ENCODE measurements at places on chromosomes 2 and 18.

DNA sequence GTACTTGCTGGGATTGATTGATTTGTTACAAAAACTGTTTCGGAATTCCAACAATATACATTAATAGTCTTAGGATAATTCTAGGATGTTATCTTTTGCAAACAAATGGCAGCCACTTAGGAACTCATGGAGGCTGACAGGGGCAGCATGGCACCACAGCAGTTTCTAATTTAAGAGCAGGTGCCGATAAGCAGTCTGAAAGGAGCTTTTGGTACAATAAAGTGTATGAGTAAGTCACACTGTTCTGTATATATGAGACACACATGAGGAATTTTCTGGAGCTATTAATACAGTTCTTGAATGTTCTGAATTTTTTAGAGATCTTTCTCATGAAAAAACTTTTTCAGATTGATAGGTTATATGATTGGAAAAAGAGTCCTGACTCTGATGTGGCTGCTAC, 52.2 kb downstream of the EIF5B start:
- no peak for DNase-seq

- no peak for DNase-seq
Observed at GRCh38 chr18:40915724-40916123, 1039.3 kb upstream of the PIK3C3 start.

GRCh38 chr2:128536925-128537620, 218.4 kb upstream of the HS6ST1 start:
- DNase-seq: no peak

DNA sequence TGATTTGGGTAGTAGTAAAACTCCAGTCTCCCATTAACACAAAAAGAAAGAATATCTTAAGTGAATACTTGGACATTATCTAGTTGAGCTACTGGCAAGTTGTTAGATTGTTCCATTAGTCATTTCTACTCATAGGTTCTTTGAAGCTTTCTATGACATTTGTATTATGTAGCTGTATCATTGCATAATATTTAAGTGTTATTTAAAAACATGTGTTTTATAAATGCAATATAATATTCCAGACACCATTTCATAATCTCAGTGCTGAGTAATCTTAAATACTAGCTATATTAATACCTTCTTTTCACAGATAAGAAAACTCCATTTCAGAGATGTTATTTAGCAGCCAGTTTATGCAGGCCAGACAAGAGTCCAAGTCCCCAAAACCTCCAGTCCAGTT, 271.9 kb downstream of the NCKAP5 start:
- DNase-seq: no peak

- DNase-seq: no peak
Observed at GRCh38 chr2:134137182-134137611, 116.7 kb upstream of the MGAT5 start.

GRCh38 chr2:240383099-240383758, 52.2 kb upstream of the GPC1 start:
- no peak for DNase-seq

DNA sequence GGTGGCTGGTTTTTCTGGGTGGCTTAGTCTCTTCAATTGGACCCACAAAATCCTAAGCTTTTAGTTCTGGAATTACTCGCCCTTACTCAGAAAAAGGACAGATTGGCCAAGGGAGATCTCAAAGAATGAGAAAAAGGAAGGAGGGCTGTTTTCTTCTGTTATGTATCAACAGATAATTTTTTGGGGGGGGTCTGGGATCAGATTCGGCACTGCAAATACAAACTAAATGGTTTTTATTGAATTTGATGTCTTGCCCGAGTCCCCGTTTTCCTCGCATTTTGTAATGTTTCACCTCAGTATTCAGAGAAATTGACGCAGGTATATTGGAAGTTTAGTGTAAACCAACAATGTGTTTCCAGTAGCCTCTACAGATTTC, 762 bp downstream of the YIPF4 start:
- DNase-seq: no peak

DNA sequence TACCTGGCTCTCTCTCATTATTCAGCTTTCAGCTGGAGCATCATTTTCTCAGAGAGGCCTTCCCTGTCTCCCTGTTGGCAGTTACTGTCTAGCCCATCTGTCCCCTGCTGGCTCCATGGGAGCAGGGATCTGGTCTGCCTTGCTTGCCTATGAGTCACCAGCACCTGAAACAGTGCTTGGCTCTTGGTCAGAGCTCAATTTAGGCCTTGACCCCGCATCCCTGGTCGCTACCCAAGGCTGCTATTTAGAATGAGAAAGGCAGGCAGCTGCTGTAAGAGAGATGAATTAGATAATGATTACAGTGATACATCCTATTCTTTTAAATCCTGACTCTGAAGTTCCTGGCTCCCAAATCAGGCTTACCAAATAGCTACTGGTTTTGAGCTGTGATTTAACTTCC, 32.9 kb downstream of the KCNE4 start:
- DNase-seq: no peak

DNA sequence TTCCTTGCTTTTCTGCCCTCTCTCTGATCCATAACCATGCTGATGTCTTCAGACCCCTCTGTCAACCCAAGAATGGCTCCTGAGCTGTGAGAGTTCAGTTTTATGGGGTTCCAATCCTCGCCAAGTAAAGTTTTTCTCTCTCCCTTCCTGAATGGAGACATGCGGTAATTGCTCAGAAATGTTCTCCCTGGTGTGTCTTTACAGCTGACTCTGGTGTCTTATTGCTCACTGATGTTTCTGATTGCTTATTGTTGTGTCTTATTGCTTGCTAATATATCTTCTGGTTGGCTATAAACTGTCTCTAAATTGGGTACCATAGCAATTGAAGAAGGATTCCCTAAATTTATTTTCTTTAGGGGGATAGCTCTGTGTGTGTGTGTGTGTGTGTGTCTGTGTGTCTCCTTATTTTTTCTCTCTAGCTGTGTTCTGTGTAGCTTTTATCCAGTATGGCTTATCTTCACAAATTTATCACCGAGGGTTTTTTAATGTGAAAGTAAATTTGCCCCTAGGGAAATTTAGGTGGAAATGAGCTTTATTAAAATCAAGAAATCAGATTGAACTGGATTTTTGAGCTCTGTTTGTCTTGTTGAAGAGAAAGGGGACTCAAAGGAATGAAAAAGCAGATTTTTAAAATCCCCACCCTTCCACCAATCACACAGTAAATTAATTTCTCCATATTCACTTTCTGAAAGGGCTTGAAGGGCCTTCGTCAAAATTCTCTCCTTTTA, 19.5 kb downstream of the MGAT5 start:
- DNase-seq: no peak

GRCh38 chr18:9353596-9353995, 19.0 kb downstream of the TWSG1 start:
- no peak for DNase-seq

DNA sequence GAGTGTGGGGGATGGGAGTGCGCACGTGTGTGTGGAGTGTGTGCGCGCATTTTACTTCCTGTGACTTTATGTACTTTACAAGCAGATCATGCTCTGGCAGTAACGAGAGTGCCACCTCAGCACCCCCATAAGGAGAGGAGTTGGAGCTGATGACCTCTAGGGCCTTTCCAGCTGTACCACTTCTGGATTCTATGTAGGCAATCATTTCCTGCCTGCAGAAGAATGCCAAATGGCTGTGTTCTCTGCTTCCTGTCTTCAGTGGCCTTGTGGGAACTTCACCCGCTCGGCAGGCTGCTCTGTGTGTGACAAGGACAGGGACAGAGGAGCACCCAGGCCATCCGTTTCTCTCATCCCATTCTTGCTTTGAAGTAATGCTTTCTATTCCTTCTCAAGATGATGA, 22.8 kb upstream of the ZNF385B start:
- no peak for DNase-seq

GRCh38 chr2:172287605-172288315, 139.6 kb upstream of the ITGA6 start:
- DNase-seq: no peak

- DNase-seq: no peak
Observed at GRCh38 chr2:46983065-46983801, 67.6 kb upstream of the MCFD2 start.

- no peak for DNase-seq
Observed at GRCh38 chr18:44917216-44918141, 236.8 kb downstream of the SETBP1 start.

DNA sequence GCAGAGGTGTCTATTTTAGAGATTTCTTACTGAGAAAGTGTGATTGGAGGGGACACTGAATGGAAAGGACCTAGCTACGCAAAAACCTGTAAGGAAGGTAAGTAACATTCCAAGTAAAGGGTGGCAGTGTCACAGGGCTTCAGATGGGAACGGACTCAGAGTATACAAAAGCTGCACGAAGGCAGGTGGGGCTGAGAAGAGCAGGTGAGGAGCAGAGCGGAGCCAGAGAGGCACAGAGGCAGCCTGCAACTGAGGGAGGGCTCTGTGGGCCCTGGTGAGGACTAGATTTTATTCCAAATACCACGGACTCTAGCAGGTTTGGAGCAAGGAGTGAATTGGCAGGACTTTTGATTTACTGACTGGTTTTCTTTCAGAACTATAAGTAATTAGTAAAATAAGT, 331.3 kb upstream of the PKDCC start:
- no peak for DNase-seq

DNA sequence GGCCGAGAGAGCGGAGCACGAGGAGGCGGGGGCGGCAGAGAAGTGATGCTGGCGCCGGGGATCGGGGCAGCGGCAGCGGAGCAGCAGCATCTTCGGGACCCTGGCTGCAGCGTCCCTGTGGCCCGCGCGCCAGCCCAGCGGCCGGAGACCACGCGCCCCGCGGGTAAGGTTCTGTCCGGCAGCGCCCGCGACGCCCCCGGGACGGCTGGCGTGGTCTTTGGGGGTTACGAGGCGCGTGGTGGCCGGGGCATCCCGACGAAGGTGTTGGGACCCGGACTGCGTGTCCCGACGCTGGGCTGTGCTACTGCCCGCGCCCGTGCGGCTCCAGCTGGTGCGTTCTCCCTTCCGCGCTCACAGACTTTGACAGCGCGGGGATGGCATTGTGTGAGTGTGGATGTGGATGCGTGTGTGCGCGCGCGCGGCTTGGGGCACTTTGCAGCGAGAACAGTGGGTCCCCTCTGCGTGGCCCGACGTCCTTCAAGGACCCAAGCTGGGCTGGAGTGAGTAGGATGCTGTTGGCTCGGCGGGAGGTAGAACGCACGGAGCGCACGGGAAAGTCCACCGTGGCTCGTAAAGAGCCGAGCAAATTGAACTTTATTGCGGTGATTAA, 405.0 kb downstream of the XIRP2 start:
- DNase-seq: no peak

GRCh38 chr2:127072970-127073369, 34.0 kb downstream of the BIN1 start:
- no peak for DNase-seq

Data from stimulated activated CD8-positive, alpha-beta memory T cell treated with anti-CD3 and anti-CD28 coated beads, Interleukin-15, amount 100 ng/mL, for 24 hours (primary cell).